T-helper 22 cell (primary cell): ENCODE measurements at places on chromosomes 13 and 19.

GRCh38 chr13:43786472-43786765 is 353 bp downstream of the ENOX1 start:
- no peak for DNase-seq

DNA sequence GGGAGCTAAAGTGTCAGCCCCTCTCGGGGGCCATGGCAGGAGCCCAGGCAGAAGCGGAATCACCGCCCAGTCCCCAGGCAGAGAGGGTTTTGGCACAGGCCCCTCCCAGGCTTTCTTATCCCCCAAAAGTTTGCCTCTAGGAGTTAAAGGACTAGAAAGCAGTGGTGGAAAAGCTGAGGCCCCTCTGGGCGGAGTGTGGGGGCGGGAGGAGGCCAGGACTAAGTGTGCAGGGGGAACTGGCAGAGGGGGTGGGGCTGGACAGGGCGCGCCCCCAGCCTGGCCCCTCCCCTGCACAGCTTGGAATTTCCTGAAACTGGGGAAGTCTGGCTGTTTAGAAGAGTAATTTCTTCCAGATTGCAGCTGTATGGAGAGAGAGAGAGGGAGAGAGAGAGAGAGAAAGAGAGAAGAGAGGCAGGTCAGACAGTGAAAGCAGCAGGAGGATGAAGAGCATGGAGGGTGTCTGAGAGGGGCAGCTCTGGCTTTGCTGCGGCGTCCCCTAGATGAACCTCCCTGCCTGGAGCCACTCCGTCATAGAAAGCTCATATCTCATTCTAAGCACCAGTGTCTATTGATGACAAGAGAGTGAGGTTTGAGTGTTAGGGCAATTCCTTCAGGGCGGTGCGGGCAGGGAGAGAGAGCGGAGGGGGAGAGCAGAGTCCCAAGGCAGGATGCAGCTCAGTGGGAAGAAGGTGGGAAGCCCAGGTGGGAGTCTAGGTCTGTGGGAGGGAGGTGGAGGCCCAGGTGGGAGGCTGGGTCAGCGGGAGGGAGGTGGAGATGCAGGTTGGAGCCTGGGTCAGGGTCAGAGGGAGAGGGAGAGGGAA is at the start of gene CDC42EP5:
Gene CDC42EP5, minus strand, starts transcription at position 226 of the 821 bp plus-strand sequence. CDS start 7,749 bp downstream, outside the sequence.
- DNase-seq, result no peak

GRCh38 chr13:41049480-41050440 is 11.5 kb upstream of the WBP4 start:
- DNase-seq, result no peak

- DNase-seq, result peak; percentile 7
Observed at GRCh38 chr19:15812060-15812722, 3.3 kb downstream of the OR10H1 start.

GRCh38 chr19:16326401-16327168 is 2.0 kb downstream of the KLF2 start:
- no peak for DNase-seq

DNA sequence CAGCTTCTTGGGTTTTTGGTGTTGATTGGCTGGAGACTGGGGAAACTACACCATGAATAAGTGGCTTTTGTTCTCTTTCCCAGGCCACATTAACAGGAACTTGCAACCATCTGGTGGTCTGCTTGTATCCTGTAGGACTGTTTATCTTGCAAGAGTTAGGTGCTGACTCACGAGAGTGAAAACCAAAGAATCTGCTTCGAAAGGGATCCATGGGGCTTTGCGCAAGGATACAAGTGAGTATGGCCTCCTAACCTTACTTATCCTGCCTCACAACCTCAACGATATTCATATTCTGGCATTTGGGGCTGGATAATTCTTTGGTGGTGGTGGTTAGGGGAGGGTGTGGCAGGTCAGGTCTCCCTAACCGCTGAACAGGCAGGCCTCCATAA is 4.7 kb upstream of the SIGLECL1 start:
- DNase-seq, result no peak

DNA sequence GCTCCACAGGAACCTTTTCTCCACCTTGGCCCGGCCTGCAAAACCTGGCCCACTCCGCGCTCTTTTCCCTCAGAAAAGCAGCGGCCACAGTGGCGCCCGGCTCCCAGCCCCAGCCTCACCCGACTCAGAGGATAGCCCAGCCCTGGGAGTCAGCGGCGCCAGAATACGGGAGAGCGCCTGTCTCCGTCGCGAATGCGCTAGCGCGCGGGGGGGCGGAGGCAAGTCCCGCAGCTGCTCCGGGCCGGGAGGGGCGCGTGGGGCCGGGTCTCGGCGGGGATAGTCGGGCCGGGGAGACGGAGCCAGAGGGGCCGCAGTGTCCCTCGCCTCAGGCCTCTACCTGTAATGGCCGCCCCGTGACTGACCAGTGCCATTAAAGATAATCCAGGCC is at the start of gene ZFP30:
Gene ZFP30, minus strand, starts transcription at position 165 of the 388 bp plus-strand sequence. CDS start 7,643 bp downstream, outside the sequence.
- peak; percentile 69 for DNase-seq

GRCh38 chr19:42250666-42251531 is 4.0 kb downstream of the ERF start:
- no peak for DNase-seq

GRCh38 chr19:39375929-39376328 is 15.0 kb downstream of the PAF1 start:
- no peak for DNase-seq

DNA sequence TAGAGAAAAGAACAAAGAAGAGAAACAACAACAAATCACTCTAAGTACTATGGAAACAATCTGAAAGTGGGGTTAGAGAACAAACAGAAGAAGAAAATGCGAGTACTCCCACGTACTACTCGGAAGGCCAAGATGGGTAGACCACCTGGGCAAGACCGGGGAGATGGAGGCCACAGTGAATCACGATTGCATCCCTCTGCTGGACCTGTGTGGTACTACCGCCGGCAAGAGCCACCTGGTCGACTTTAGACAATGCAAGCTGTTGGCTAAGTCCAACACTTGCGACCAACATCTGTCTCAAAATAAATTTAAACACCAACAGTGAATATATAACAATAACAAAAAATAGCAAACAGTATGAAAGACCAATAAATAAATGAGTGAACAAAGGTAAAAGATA is 45.5 kb upstream of the ZNF91 start:
- no peak for DNase-seq

- DNase-seq, result no peak
Observed at GRCh38 chr13:37884026-37884425, 14.5 kb upstream of the TRPC4 start.

- no peak for DNase-seq
Observed at GRCh38 chr13:79703772-79704171, 222.8 kb downstream of the NDFIP2 start.

- DNase-seq, result no peak
Observed at GRCh38 chr13:59746291-59746962, 417.3 kb downstream of the DIAPH3 start.

GRCh38 chr13:43306372-43306771 is 283.0 kb downstream of the DNAJC15 start:
- no peak for DNase-seq

- no peak for DNase-seq
Observed at GRCh38 chr13:91185294-91185863, 162.1 kb upstream of the MIR17HG start.

DNA sequence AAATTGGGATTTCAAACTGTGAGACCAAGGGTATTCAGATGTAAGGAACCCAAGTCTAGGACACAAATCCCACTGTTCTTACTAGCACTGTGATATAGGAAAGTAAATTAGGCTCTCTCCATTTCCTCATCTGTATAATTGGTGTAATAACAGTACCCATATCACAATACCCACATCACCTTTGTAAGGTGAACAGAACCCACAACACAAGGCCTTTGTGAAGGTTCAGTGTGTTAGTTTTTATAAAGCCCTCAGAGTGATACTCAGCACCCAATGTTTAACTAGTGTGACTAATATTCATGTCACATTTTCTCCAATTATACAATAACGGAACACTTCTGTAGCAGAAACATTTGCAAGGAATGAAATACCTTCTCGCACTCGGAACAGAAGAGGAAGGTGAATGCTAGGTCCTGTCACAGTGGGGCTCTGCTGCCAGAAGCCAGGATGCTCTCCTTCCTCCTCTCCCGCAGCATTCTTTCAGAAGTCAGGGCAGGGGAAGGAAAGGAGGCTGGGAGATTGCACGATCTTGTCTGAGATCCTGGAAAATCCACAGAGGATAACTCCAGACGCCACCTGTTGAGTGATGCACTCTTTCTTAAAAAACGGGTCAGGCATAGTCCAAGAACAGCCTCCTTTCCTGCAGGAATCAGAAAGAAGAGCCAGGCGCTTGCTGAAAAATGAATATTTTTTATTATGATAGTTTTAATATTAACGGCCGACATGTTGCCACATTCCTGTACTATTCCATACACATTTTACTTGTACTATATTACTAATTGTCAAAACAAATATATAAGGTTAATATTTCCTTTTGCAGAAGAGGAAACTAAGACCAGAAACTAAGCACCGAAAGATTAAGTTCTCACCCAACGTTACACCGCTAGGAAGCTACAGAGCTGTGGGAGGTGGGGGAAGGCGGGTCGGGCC is 762 bp downstream of the ZNF45 start:
- no peak for DNase-seq

- no peak for DNase-seq
Observed at GRCh38 chr13:36543671-36544070, 111.4 kb downstream of the CCNA1 start.

DNA sequence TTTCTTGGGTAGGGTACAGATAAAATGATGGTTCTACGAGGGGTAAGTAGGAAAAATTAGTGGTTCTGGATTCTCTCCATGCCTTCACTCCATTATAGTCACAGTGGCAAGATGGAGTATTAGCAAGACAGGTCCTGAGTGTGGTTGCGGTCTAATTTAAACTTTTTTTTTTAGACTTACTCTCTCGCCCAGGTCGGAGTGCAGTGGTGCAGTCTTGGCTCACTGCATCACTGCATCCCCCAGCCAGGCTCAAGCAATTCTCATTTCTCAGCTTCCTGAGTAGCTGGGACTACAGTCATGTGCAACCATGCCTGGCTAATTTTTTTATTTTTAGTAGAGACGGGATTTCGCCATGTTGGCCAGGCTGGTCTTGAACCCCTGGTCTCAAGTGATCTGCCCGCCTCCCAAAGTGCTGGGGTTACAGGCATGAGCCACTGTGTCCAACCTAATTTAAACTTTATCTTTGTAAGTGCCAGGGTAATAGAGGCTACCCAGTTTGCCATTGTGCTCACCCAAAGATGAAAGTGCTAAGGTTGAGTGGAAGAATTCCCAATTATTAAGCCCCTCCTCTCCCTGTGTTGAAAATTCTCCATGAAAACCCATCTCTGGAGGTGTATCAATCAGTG is 135.6 kb downstream of the TM9SF2 start:
- DNase-seq, result no peak

DNA sequence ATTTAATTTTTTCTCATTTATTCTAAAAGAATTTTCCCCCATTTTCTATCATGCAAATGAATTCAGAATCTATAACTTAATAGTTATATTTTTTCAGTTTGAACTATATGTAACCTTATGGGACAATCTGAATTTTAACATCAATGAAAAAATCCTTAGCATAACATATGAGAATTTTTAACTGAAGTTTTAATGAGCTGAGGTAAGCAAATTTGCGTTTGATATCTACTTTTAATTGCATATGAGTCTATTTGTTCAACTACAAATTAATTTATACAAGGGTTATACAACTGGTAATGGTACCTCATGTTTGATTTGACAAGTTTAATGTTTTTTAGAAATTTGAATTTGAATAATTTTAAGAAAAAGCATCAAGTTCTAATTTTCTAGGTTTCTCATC is 384.4 kb upstream of the PCDH9 start:
- DNase-seq, result no peak

GRCh38 chr19:5189318-5189607 is 151.3 kb downstream of the PTPRS start:
- no peak for DNase-seq

GRCh38 chr13:91722267-91722884 is 324.0 kb downstream of the GPC5 start:
- DNase-seq, result no peak

DNA sequence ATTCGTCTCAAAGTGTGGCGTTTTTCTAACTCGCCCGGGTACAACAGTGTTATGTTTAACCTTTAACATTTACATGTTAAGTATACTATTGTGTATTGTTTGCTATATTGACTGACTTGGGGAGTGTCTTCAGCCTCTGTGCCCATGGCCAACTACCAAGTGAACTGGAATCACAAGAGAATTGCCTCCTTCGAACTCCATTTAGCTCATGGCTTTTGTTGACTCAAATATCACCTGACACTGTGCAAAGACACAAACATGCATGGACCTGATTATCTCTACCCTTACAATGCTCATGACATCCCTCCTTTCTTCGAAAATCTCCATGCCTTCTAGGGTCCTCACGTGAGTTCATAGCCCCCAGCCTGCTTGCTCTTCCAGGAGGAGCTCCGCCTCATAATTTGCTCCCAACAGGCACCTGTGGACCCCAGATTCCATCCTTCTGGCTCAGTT is 704 bp downstream of the ZNF814 start:
- DNase-seq, result no peak
